Activated CD4-positive, CD25-positive, alpha-beta regulatory T cell (primary cell): ENCODE measurements at places on chromosomes 2 and 18.

DNA sequence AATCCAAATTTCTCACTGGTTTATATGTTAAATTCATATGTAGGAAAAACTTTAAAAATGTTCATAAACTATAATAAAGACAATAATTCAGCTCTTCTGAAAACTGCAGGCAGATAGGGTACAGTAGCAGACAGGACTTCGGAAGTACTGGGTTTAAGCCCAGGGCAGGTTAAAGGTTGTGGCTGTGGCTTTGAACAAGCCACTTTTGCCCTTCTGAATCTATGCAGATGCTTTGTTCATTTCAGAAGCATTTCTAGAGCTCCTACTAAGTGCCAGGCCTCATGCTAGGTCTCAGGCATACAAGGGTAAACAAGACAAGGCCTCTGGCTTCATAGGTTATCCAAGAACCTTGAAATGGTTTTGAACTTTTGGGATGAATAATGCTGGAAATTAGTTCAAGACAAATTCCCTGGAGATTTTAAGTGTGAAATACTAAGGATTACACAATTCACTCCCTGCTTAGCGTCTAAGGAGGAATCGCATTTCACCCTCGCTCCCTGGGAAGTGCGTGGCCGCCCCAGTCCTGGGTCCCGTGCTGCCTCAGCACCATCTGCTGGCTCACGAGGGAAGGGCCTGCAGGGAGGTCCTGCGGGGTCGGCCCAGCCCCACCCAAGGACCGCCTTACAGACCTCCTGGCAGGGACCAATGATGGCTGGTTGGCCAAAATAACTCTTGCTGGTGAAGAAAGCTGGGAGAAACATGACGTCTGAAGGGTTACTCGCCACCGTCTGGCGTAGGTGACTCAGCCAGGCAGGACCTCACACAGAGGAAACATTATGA is 67.7 kb upstream of the L3MBTL4 start:
- no peak for DNase-seq

DNA sequence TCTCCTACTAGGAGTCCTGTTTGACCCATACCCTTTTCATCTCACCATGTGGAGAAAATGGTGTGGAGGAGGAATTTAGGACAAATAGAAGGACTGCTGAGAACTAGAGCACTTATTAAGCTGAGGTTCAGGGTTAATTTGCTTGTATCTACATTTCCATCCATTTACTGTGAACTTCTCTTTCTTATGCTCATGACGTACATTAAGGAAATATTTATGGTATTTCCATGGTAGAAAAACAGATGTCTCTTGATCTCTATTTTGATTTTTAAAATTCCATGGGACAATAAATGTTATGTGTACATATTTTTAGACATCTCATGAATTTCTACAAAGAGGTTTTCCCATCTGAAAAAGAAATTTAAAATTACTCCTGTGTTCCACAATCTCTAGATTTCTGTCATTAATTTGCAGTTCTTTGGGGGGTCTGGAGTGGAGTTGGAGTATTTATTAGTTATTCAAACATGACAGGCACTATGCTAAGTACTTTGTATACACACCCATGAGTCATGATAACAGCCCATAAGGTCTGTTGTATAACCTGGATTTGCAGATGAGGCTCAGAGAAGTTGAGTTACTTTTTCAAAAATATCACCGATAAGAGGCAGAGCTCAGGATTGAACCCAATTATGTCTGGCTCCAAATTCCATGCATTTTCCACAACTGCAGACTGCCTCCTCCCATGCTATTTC is 112.6 kb downstream of the COPS8 start:
- DNase-seq, result no peak

DNA sequence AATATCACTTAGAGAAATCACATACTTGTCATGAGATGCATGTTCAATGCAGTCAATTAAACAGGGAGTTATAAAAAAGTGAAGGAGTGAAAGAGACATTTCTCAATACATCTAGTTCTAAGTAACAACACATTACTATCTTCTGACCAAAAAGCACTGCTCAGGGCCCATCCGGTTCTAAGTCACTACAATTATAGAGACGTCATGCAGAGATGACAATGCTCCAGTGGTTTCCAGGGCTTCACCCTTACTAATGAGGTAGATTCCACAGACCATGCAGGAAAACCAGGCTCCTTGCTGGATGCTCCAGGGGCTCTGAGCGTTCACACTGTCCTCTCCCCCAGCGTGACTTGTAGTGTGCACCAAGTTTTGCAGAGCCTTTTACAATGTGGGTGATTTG is 88.0 kb downstream of the FTCDNL1 start:
- DNase-seq, result no peak

DNA sequence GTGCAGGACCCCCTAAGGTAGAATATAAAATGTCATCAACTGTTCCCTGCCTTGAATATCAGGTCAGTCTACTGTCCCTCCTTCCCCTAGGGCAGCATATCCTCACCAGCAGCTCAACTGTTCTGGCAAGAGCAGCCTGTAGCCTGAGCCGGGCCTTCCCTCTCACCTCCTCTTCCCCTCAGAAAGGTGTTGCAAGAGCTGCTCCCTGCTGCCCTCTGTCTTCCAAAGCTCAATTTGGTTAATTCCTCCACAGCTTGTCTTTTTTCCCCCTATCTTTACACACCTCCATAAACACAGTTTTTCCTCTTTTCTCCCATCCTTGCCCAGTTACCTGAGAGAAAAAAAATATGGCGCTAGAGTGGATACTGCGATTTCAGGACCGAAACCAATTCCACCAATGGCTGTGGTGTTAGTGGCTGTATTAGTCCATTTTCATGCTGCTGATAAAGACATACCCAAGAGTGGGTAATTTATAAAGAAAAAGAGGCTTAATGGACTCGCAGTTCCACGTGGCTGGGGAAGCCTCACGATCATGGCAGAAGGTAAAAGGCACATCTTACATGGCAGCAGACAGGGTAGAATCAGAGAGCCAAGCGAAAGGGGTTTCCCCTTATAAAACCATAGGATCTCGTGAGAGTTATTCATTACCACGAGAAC is 184.7 kb downstream of the MREG start:
- DNase-seq, result no peak

GRCh38 chr2:45818591-45818990 is 167.1 kb downstream of the PRKCE start:
- no peak for DNase-seq

DNA sequence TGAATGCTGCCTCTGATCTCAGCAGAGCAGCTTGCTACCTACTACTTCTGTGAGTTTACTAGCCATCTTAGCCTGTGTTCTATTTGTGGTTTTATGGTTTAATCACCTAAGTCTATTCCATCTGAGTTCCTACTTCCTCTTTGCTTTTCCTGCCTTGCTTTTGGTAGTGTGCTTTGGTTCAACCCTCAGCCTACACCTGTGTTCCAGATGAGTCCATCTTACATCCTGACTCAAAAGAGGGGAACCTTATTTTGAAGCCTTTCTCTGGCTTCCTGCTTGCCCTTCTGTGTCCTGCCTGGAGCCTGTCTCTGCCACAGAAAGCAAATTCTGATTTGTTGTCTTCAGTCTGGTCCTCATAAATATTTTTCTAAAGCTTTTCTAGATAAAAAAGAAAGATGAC is 530.3 kb upstream of the MEX3C start:
- DNase-seq, result no peak

GRCh38 chr18:48767090-48767690 is 183.6 kb downstream of the SMAD7 start:
- DNase-seq, result no peak

DNA sequence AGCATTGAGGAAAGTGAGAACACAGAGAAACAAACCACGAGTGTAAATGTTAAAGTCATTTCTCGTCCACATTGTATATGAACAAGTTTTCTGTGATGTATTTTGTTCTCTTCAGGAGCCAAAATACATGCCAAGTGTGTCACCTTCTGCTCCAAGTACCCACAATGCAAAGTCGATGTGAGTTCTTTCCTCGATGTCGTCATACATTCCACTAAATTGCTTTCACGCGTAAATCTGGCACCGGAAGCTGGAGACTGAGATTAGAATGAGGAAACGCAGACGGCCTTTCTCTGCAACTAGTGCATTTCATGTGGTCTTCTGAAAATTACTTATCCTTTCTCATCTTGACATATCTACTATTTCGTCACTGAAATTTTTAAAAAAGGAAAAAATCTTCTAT is 118.5 kb upstream of the SALL3 start:
- DNase-seq, result no peak

DNA sequence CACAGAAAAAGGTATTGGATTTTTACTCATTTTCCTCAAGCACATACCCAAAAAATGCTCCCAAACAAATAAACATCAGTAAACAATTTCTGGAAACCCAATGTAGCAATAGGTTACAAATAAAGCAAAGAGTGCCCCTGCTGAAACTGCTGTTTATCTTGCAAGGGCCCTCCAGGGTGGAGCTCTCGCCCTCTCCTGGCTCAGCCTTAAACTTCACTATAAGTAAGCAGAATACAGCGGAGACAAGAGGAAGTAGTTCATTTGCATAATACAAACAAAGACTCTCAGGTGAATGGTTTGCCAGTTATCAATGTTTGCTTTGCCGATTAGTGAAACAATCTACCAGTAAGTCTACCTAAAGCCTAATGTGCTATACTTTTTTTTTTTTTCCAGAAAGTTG is 437.6 kb downstream of the DLGAP1 start:
- DNase-seq, result no peak

- no peak for DNase-seq
Observed at GRCh38 chr2:235088496-235088921, 136.7 kb downstream of the SH3BP4 start.

DNA sequence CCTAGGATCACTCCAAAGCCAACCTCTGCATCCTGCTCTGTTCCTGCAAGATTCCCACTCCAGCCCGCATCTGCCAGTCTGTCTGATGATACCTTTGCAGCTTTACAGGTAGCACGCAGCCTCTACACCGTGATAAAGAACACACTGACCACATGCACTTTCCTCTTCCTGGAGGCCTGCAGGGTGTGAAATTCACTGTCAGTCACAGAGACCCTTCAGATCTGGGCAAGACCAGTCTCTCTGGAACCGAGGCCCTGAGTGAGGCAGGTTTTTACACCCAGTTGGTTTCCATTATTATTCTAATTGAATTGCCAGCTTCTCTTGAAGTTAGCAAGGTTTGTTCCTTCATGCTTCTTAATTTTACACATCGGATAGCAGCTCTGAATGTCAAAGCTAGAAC is 30.5 kb upstream of the TWIST2 start:
- no peak for DNase-seq

DNA sequence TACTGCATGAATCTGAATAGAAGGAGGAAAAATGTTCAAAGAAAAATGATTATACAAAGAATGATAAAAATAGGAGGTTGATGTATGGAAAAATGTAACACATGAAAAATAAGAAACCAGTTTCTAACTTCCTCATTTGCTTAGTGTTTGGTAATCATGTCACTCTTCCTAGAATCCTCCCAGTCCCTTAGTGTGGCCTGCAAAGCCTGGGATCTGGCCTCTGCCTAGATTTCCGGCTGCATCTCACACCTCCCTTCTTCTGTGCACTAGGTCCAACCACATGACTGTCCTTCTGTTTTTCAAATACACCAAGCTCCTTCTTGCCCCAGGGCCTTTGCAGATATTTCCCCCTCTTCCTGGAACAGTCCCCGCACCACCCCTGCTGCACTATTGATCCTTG is 76.8 kb upstream of the RBMS1 start:
- DNase-seq, result no peak

- DNase-seq, result no peak
Observed at GRCh38 chr2:188984680-188985079, 10.5 kb downstream of the COL3A1 start.

- no peak for DNase-seq
Observed at GRCh38 chr2:183349091-183349490, 224.8 kb downstream of the NUP35 start.

- no peak for DNase-seq
Observed at GRCh38 chr2:187618813-187619212, 64.6 kb upstream of the TFPI start.

GRCh38 chr2:204743393-204743960 is 198.2 kb downstream of the PARD3B start:
- no peak for DNase-seq

GRCh38 chr2:26786207-26787028 is 562 bp downstream of the CENPA start:
- DNase-seq, result no peak

GRCh38 chr2:178177066-178177679 is 17.1 kb upstream of the OSBPL6 start:
- DNase-seq, result no peak

- DNase-seq, result no peak
Observed at GRCh38 chr18:74528478-74528877, 5.8 kb upstream of the CNDP1 start.

GRCh38 chr18:50401888-50402287 is 27.0 kb downstream of the SKA1 start:
- no peak for DNase-seq

DNA sequence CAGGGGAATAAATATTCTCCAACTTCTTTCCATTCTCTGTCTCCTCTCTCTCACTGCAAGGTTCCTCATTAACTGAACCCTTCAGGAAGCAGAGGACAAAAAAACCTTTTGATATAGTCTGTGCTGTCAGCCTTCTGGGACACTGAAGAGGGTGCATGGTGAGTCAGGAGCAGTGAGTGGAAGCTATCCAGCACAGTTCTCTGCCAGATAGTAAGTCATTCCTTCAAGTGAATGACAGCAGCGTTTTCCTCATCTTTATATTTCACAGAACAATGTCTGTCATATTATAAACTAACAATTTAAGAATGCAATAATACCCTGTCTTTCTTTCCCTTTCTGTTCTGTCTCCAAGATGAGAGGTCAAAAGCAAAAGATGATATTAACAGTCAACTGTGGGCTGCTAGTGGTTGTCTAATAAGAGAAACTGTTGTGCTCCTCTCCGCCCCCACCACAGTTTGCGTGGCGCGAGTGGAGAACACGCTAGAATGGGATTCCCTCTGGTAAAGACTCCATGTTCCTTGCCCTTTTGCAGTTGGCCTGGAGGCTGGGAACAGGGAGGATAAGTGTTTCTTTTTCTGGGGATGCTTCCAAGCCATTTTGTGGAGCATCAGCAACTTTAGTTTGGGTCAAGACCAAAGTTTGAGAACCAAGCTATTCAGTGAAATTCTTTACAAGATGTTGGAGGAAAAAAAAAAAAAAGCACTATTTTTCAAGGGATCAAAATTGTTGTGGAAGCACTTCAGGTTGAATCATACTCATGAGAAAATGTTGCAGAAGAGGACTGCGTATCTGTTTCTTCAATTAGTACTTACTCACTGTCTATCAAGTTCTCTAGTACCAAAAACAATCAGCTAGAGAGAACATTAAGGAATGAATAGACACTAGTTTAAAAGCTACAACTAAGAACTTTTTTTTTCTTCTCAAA is 430.2 kb downstream of the SETBP1 start:
- no peak for DNase-seq

- no peak for DNase-seq
Observed at GRCh38 chr2:130729322-130730299, 741 bp downstream of the GPR148 start.

GRCh38 chr2:20652673-20653575 is 2.0 kb upstream of the HS1BP3 start:
- no peak for DNase-seq

GRCh38 chr2:122322815-122323214 is 567.4 kb downstream of the TSN start:
- DNase-seq, result no peak

DNA sequence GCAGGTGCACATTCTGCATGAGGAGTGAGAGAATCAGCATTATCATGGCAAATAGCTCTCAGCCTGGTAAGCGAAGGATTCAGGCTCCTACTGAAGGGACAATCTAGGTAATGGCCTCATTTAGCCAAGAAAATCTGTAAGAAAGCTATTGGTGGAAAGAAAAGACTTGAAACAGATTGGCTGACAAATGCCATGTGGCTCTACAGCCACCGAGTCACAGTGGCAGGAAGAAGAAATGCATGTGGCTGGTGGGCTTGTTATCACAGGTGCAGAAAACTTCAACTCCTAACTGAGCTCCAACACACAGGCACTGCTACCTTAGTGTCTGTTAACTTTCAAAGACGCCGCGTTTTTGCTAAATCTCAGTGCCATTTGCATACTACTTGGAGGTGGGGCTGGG is 60.6 kb upstream of the REV1 start:
- no peak for DNase-seq
